ENCODE measurements at places on chromosomes 3 and 15.

- DNase-seq = no peak
Observed at GRCh38 chr15:91017716-91018115, 4.7 kb downstream of the VPS33B start.

- DNase-seq = no peak
Observed at GRCh38 chr3:106058475-106058874, 189.7 kb upstream of the CBLB start.

DNA sequence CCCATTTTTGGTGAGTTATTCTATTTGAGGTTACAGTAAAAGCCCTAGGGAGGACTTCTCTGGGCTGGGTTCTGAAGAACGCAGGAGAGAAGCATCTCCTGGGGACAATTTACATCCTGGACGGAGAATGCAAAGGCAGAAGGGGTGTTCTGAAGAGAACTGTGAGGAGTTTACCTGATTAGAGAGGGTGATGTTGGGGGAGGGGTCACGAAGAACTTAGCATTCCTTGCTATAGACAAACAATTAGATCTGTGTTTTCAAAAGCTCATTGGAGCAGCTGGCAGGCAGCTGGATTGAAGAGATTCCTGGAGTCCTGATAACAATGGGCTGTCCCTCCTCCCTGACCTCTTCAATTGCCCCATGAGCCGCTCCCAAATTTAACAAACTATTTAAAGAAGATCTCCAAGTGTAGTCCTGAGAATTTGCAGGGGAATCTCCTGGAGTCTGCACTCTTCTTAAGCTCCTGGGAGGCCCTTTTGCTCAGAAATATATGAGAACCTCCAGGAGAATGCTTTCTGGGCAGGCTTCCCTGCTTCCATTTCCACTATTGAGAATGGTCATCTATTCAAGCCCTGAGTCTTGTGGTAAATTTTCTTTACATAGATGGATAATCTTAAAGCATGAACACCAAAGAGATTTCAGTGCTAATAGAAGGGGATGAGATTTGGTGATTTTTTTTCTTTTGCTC, 55.3 kb downstream of the ARHGAP31 start:
- DNase-seq = no peak

- no peak for DNase-seq
Observed at GRCh38 chr15:40149339-40149738, 11.5 kb upstream of the BUB1B start.

- no peak for DNase-seq
Observed at GRCh38 chr3:50666837-50667236, 7.9 kb upstream of the DOCK3 start.

GRCh38 chr3:60594025-60594424, 657.2 kb downstream of the FHIT start:
- no peak for DNase-seq

- no peak for DNase-seq
Observed at GRCh38 chr15:66894363-66894762, 171.0 kb upstream of the SMAD3 start.

GRCh38 chr3:15284121-15284889, 48.1 kb downstream of the SH3BP5 start:
- no peak for DNase-seq

GRCh38 chr15:61396235-61396919, 167.3 kb upstream of the RORA start:
- no peak for DNase-seq

GRCh38 chr3:169181666-169182065, 481.8 kb downstream of the MECOM start:
- no peak for DNase-seq

DNA sequence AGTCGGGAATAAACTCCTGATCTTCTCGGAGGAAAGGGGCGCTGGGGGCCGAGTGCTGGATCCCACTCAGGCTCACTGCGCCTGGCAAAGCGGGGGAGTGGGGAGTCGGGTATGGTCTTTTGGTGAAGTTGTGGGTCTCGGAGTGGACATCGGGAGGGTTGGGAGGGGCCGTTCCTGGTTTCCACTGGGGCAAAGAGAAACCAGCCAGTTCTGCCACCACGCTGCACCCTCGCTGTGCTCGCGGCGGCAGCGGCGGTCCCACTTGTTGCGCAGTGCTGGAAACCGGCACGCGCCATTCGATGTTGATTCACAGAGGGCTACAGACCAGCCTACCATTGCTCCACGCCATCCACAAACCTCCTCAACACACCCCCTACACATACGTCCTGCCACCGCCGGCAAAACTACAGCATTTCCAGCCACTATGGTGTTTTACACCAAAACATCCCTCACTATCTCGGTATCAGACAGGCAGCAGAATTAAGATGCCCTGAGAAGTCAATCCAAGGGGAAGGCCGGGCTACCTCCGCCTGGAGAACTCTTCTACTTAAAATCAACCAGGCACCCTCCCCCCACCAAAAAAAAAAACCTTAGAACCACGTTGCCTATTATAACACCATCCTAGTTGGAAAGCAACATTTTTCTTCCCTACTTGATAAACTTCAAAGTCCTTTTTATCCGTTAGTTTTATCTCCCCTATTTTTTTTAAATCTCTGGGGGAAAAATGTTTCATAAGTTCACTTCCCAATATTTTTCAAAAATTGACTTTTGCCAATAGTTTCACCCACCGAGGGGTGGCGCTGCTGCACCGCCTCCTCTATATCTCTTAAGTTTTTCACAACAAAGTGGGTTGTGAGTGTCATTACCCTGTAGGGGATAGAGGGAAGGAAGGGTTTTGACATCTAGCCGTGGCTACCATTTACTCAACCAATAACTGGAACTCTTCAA, 3.6 kb downstream of the BCL6 start:
- DNase-seq = peak; percentile 36

DNA sequence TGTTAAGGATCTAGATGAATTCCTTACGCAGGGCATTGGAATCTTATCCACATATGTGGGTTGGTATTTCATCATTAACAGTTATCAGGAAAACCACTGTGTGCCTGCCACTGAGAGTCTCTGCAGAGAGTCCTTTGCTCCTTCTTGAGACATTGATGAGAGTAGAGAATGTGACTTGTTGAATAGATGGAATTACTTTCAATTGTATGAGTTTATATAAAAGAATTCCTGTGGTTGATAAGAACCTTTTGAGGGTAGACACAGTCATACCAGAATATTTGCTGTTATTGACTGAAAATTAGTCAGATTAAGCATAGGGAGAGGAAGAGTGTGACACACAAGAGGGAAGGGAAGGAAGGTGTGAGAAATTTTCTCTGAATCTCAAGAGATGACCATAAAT, 30.8 kb downstream of the ARHGEF26 start:
- DNase-seq = no peak

- DNase-seq = no peak
Observed at GRCh38 chr3:187110156-187110555, 29.1 kb downstream of the RPL39L start.

DNA sequence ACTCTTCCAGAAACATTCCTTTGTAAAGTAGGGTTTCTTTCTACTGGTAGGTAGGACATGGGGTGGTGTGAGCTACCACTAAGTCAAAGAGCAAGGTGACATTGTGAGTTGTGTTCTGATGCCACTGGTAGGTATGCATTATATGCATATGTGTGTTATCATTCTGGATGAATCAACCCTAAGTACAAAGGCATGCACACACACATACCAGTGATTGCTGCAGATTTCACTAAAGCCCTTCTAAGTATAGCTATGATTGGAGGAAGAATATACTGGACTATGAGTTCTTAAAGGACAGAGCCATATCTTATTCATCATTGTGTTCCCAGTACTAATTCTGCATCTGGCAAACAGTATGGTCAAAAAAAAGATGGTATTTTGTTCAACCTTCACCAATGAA, 646.0 kb downstream of the AGBL1 start:
- no peak for DNase-seq

GRCh38 chr15:79007066-79007465, 62.2 kb upstream of the CTSH start:
- no peak for DNase-seq

DNA sequence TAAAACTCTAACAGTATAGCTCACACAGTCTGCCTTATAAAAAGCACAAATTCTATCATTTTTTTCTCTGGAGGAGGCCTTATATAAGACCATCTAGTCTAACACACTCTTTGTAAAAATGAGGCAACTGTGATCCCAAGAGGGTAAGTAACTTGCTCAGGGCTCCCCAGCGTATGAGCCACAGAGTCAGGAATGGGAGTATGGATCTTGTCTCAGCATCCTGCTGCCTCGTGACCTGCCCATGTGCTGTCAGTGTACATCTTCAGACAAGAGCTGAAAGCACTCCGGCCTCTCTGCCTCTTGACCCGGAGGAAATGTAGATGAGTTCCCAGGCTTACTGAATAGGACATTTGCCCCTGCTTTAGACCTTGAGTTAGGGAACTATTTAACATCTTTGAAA, 28.4 kb upstream of the MEF2A start:
- no peak for DNase-seq

DNA sequence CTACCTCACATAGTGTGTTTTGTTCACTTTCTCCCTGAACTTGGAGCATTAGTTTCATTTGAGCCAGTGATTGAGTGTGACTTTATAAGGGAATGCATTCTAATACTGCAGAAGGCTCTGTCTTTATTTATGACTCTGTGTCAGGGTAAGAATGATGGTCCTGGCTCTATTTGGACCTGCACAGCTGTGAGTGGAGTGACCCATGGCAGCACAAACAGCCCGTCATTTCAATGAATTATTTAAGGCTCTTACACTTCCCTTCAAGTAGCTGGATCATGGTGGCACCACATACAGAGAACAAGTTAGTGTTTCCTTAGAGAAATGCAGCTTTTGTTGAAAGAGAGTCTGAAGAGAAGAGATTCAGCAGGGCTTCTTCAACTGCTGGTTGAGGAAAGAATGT, 16.4 kb downstream of the TMEM108 start:
- no peak for DNase-seq

GRCh38 chr15:97893967-97894366, 66.5 kb upstream of the ARRDC4 start:
- DNase-seq = no peak

- DNase-seq = no peak
Observed at GRCh38 chr3:196189566-196190347, 21.4 kb downstream of the ZDHHC19 start.

DNA sequence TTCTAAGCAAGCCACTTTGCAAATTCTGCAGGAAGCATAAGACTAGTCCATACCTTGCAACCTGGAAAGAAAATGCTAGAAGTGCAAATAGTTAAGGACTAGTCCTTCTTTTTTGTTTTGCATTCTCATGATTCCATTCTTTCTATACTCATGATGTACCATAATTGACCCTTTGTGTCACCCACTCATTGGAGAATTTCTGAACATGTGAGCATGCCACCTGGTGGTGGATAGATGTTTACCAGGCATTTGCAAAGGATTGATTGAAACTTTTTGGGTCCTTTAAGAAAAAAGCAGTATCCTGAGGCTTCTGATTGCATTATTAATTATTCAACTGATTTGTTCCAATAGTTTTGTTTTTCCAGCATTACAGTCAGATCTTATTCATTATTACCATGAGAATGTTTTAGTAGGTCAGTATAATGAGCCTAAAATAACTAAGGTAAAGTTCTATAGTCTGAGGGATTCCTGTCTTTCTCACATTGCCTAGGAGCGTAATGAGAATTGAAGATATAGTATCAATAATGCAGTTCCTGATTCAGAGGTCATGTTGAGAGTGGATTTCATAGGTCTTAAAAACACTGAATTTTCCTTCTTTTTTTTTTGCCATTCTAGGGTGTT, 20.2 kb upstream of the DIPK2A start:
- no peak for DNase-seq

DNA sequence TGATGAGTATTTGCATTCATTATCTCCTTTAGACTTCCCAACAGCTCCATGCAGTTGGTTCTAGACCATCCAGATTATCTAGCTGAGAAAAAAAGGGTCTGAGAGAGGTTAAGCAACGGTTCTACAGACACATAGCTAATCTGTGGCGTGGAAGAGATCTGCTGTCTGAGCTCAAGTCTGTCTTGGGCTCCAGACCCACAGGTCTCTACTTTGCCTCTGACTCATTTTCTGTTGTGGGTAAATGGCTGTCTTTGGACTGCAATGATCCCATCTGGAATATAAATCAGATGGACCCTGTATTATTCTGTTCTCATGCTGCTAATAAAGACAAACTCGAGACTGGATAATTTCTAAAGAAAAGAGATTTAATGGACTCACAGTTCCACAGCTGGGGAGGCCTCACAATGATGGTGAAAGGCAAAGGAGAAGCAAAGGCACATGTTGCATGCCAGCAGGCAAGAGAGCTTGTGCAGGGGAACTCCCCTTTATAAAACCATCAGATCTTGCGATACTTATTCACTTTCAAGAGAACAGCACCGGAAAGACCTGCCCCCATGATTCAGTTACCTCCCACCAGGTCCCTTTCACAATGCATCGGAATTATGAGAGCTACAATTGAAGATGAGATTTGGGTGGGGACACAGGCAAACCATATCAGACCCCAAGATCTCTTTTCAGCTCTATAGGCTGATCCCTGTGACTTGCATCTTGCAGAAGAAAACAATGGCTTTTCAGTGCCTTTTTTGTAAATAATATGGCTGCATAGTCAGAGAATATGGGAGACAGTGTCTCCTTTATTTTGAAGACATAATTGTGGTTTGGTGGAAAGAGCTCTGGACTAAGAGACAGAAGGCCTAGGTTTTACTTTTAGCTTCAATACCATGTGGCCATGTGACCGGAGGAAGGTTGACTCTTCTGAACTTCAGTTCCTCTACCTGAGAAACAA, 24.7 kb downstream of the CEMIP start:
- DNase-seq = no peak

DNA sequence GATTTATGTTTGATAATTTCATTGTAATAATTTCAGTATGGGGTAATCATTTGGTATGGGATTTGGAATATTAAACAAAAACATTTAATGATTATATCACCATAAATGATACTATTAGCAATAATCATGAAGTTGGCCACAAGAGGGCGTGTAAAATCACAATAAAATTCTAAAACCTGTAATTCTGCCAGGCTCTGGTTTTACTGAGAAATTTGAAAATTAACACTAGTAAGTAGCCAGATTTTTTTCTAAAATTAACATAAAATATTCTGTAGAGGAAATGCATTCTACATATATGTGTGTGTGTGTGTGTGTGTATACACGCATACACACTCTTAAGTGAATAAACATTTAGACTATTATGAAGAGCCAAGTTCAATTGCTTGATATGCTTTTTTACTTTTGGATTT, 40.5 kb downstream of the FEZF2 start:
- no peak for DNase-seq

DNA sequence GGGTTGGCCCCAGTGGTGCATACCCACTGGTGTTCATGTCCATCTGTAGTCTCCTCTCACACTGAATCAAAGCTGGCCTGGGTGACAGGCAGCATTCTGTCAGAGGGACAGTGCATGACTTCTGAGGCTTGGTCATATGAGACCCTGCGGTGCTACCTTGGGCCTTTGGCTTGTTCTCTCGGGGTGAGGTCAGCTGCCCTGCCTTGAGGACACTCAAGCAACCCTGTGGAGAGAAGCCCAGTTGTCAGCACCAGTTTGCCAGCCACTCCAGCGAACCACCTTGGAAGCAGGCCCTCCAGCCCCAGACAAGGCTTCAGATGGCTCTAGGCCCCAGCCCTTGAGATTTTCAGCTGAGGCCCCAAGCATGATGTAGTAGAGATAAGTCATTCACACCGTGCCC, 16.9 kb upstream of the RAB7A start:
- DNase-seq = no peak

DNA sequence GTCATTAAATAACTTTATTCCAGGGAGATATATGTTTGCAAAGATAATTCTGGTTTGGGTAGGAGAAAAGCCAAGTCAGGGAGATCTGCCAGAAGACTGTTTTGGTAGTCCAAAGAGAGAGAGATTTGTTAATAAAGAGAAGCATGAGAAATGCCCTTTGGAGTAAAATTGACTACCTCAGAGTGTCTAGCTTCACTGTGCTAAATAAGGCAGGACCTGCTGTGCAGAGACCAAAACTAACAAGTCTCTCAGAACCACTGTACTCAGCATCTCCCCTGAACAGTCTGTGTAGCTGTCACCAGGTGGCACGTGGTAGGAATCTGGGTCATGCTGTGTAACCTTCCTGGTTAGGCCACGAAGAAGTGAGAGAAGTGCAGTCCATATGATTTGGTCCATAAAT, 31.6 kb upstream of the SLC35G2 start:
- no peak for DNase-seq

Measured in GF-D8 (cell line).